ENCODE measurements at places on chromosomes 11 and 22.

- DNase-seq: no peak
Measured at GRCh38 chr11:34680206-34680605, 59.3 kb downstream of the EHF start.

- DNase-seq: no peak
Measured at GRCh38 chr11:57430952-57431351, 4.0 kb upstream of the SLC43A3 start.

GRCh38 chr22:24029304-24029703 lies 18.2 kb downstream of the CABIN1 start:
- no peak for DNase-seq

DNA sequence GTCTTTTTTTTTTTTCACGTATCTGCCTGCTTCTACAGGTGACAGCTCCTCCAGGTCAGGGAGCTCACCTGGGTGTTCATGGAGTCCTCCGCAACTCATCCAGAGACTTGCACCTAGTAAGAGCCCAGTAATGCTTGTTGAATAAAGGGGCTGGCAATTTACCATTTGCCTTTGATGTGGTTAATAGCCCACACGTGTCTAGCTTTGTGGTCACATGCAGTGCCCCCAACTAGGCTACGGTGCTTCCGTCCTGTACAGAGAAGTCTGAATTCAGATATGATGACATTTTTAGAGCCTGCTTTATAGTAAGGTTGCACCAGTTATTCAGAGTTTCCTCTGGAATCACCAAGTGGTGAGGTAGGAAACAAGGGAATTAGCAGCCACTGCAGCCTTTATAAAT lies 199.4 kb upstream of the MTMR2 start:
- no peak for DNase-seq

Data from frontal cortex (tissue), 4 donors.